Epithelial cell of prostate (primary cell): ENCODE measurements at places on chromosomes 6 and 20.

DNA sequence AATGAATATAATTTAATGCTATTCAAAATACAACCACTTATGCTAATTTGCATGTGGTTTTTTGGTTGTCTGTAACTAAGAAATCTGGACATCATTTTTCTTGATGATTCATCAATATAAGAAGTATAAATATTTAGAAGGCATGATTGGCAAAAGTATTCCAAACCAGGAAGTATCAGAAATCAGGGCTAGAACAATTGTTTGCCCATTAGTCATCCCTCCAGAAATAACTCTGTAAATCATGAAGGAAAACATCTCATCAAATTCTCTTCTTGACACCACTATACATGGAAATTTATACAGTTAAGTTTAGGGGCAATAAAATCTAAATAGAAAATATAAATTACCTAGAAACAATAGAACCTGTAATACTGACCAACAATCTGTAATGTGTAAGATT is 554.7 kb upstream of the HS3ST5 start:
- DNase-seq, result no peak

DNA sequence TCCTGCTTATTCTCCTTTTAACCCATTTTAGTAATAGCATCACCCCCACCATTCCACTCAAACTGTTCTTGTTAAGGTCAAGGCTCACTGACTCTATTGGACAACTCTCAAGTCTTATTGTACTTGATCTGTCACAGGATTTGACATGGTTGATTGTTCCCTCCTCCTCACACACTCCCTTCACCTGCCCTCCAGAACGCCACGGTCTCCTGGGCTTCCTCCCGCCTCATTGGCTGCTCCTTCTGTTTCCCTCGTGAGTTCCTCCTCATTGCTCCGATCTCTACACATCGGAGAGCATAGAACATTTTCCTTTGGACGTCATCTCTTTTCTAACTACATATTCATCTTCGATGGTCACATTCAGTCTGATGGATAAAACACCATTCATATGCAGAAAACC is 55.1 kb downstream of the STMND1 start:
- DNase-seq, result no peak

- DNase-seq, result no peak
These were observed 69.6 kb upstream of the SMIM28 start for GRCh38 chr6:138307816-138308730.

GRCh38 chr6:139514819-139515218 is 140.4 kb upstream of the CITED2 start:
- no peak for DNase-seq

DNA sequence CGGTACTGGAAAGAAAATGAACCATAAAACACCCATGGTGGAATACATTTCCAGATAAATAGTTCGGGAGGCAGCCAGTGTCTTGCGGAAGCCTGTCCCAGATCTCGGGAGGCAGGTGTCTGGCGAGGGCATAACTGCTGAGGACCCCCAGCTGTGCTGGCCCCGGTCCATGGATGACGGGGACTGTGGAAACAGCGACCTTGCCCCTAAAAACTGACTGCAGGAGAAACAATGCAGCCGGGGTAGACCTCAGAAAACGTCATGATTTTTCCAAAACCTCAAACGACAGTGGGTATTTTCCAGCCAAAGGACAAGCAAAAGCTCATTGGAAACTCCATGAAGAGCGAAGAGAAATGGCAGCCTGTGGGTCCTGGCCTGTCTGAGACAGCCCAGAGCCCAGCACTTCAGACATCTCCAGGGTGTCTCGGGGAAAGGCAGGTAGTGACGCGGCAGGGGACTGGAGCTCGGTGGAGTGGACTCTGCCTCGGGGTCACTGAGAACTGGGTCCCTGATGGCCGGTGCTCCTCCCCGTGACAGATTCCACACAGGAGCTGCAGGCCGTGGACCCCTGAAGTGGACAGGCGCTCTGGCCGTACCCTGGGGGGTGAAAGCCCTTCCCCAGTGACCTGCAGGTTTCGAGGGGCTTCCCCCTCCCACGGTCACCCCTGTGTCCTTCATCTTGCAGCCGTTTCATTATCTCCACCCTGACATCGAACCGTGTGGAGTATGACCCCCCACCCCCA is 188.6 kb downstream of the SYNDIG1 start:
- no peak for DNase-seq

DNA sequence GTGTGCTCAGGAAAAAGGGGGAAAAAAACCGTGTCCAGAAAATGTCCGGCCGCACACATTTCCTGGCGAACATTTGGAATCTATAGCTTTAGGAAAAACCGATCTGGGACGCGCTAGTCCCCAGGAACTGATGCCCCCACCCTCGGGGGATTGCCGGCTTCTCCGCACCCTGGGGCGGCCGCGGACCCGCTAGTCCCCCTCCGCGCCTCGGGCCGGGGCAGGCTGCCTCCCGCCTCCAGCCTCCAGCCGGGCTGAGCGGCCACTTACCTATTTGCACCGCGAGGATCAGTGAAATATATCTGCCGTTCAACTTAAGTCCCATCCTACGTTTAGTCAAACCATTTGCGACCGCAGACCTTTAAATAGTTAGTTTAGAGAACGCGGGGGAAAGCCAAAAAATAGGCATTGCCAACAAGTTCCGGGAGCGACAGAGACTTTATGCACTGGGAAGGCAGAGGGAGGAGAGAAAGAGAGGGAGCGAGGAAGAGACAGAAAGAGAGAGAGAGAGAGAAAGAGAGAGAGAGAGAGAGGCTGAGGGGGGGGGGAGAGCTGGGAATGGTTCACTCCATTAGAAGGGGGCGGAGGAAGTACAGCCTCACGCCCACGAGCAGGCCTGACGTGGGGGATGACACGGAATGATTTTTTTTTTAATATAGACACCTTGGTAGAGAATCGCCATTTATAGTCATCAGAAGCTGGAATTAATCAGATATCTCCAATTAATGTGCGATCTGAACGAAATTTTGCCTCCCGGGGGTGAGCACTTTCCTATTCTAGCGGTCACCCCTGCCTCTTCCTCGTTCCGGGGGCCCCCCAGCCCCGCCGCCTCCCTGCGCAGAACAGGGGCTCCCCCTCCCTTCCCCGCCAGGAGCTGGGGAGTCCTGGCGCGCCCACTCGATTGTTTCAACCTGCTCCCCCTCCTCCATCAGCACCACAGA is at the start of gene NRN1:
TSS of gene NRN1 (minus strand) at position 498 of the 938 bp plus-strand sequence. CDS start at position 322, 176 bp downstream.
- no peak for DNase-seq
